ENCODE measurements at places on chromosomes 4 and X. TPM values are rescaled to one million over a fixed set of nuclear protein-coding genes. Genes with fewer than 3 reads are reported as not detected.

DMD gene
- polyA plus RNA-seq: not detected

MCF2 gene
- not detected for polyA plus RNA-seq

KIT gene
- 0.11 TPM for polyA plus RNA-seq

FAM47E gene
- polyA plus RNA-seq: 0.45 TPM

TEX13D gene
- not detected for polyA plus RNA-seq

SNCA gene
- polyA plus RNA-seq: 2.3 TPM

Measured in naive thymus-derived CD4-positive, alpha-beta T cell (primary cell).